AG04449 (cell line): ENCODE measurements at places on chromosomes 1 and 21.

GRCh38 chr1:2463396-2463795 lies 12.7 kb upstream of the PLCH2 start:
- no peak for DNase-seq

DNA sequence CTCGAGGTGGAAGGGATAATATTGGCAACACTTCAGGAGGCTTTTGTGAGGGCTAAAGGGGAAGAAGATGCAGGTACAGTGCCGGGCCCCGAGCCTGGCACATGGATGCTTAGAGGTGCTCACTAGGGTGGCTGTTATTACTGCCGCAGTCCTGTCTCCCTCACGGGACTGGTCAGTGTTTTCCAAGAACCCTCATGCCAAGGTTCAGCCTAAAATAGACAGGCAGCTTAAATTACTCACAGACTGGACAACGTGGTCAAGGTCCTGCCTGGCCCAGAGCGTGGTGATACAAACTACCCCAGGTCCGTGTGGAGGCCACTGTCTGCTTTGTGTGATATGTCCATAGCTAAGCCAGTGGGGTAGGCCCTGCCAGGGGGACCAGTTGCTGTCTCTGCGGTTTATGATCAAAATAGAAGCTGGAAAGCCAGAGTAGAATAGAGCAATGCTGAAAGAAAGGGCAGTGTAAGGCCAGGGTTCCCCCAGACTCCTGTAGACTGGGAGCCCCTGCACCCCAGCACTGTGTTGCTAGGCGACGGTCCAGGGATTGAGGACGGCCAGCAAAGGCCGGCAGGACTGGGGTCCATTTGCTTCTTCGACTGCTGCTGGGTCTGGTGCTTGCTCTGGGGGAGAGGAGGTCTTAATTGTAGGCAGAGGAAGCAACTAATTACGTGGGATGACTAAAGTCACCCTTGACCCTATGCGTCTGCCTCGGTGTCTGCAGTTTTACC lies 36.1 kb downstream of the ELAPOR1 start:
- no peak for DNase-seq

GRCh38 chr1:32639489-32640075 lies 10.8 kb downstream of the ZBTB8OS start:
- DNase-seq: peak; percentile 52

- peak; percentile 38 for DNase-seq
Observed at GRCh38 chr1:210291786-210292230, 36.9 kb upstream of the HHAT start.

DNA sequence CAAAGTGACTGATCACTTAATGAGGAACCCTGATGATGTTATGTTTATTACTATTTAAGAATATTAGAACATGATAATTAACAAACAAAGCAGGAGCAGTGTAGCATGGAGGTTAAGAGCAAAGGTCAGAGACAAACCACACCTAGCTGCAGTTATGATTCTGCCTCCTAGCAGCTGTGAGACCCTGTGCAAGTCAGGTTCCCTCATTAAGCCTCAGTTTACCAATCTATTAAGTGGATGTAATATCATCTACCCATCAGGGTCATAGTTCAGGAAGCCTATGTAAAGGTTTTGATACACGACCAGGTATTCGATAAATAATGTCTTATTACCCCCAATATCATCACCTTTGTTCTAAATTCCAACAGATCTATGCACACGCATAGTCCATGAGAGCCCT lies 32.0 kb downstream of the DUSP10 start:
- DNase-seq: no peak
